ENCODE measurements at places on chromosomes 2 and 18.

GRCh38 chr2:158724803-158725381, 70.2 kb upstream of the DAPL1 start:
- no peak for DNase-seq

GRCh38 chr2:231412618-231412963, 17.1 kb downstream of the B3GNT7 start:
- no peak for DNase-seq

GRCh38 chr2:133952420-133952819, 301.5 kb upstream of the MGAT5 start:
- DNase-seq: no peak

DNA sequence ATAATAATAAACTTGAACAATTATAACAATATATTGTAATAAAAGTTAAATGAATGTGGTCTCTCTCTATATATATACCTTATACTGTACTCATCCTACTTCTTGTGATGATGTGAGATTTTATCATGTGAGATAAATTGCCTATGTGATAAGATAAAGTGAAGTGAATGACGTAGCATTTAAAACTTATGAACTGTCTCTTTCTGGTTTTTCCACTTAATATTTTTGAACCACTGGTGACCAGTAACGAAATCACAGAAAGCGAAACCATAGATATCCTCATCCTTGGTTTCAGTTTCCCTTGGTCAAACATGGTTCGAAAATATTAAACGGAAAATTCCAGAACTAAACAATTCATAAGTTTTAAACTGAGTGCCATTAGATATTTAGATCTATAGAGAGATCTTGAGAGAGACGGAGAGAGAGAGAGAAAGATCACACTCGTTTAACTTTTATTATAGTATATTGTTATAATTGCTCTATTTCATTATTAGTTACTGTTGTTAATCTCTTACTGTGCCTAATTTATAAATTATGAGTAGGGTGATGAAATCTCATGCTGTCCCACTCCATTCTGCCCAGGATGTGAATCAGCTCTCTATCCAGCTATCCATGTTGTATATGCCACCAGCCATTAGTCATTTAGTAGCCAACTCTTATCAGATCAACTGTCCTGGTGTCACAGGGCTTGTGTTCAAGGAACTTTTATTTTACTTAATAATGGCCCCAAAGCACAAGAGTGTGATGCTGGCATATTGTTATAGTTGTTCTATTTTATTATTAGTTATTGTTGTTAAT, 156.8 kb downstream of the THADA start:
- DNase-seq: no peak

GRCh38 chr2:11042841-11043240, 112.4 kb upstream of the SLC66A3 start:
- DNase-seq: no peak

DNA sequence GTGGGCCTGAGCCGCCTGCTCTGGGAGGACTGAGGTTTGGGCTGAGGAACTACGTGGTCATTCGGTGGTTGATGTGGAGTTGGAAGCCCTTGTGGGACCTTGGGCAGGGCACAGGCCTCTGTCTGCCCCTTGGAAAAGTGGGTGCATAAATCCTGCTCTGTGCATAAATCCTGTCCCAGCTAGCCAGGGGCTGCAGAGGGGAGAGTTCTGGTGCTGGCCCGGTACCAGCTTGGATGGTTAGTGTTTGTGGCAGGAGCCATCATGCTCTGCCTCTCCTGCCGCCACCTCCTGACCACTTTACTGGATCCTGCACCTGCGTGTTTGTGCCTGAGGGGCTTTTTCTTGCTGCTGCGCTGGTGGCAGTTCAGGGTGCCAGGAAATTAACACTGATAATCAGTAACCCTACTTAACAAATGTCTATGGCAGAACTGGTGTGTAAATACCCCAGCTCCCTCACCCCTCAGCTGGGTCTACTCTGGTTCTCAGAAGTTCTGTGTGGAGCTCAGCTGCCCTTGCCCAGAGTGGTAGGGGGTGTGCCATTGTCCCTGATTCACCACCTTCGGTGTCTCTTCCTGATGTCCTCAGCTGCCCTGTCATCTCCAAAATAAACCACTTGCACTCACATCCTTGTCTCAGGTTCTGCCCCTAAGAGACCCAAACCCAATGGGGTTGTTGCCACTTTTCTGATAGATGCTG, 156.8 kb downstream of the GLI2 start:
- DNase-seq: no peak

GRCh38 chr2:209821806-209822205, 50.2 kb downstream of the UNC80 start:
- no peak for DNase-seq

GRCh38 chr2:75403991-75404428, 156.7 kb downstream of the EVA1A start:
- no peak for DNase-seq

DNA sequence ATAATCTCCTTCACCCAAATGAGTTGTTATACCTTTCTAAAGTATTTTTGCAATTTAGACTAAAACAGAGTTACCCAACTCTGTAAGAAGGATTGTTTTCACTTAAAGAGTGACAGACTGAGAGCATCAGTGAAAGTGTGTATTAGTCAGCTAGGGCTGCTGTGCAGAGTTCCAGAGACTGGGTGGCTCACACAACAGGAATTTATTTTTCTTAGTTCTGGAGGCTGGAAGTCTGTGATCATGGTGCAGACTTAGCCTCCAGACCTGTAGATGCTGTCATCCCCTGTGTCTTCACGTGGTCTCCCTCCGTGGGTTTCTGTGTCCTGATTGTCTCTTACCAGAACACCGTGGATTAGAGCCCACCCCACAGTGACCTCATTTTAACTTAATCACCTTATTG, 40.0 kb downstream of the BCL2L11 start:
- DNase-seq: no peak

GRCh38 chr2:99611786-99612185, 122.0 kb upstream of the REV1 start:
- DNase-seq: no peak

- no peak for DNase-seq
These were observed 220.9 kb downstream of the HDAC4 start for GRCh38 chr2:239179851-239180371.

DNA sequence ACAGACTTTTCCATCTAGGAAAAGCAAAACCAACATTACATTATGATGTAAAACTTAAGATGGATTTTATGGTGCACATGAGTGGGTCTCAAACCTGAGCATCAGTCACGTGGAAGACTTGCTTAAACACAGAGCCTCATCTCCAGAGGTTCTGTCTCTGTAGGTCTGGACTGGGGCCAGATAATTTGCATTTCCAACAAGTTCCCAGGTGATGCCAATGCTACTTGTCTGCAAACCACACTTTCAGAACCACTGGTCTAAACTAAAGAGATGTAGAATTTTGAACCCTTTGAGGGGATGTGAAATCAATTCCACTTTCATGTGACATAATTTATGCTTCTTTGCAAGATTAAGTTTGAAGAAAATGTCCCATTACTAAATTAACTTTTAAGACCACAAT, 522.8 kb downstream of the MBD2 start:
- DNase-seq: no peak

DNA sequence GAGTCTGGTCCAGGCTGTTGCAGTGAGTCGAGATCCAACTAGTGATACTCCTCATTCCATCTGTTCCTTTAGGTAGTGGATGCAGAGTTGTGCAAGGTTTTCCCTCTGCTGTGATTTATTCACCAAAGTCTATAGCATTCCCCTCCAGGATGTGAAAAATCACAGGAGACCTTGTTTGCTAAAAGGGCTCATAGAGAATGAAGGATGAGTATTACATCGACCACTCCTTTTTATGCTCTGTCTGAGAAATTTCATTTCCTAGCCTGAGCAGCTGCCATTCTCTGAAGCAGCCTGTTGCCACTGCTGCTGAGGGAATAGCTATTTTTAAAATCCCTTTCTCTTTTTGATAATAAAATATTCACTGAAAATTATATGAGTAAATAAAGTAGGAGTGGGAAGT, 134.1 kb upstream of the LRRTM1 start:
- no peak for DNase-seq

DNA sequence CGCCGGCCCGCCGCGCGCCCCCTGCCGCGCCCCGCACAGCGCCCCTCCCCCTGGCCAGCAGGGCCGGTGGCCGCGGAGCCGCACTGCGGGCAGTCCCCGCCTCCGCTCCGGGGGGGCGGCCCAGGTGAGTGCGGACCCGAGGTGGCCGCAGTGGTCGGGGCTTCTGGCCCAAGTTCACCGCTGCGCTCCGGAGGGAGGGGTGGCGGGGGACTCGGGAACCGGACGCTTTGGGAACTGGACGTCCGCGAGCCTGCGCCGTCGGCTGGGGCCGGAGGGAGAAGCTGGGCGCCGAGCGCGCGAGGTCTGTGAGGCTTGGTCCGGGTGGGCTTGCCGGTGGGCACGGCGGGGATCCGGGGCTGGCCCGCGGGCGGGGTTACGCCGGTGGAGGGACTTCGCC, 591 bp upstream of the LDLRAD4 start:
- DNase-seq: no peak

Measured in activated CD4-positive, alpha-beta memory T cell treated with anti-CD3 and anti-CD28 coated beads, Interleukin-2, amount 10 ng/mL, durations not matched to agents 7 days and 5 days (primary cell).